Renal pelvis (tissue), 12 donors: ENCODE measurements at places on chromosomes 2 and 18. TPM values are rescaled to one million over a fixed set of nuclear protein-coding genes. Genes with fewer than 3 reads are reported as not detected.

- DNase-seq = no peak
Observed at GRCh38 chr2:128368437-128369107, 49.9 kb upstream of the HS6ST1 start.

- DNase-seq = no peak
Observed at GRCh38 chr2:126653109-126653508, 2.8 kb upstream of the GYPC start.

GRCh38 chr2:5690286-5690685 is 1.9 kb upstream of the SOX11 start:
- DNase-seq = no peak

- no peak for DNase-seq
Observed at GRCh38 chr18:12552879-12553242, 105.0 kb downstream of the SPIRE1 start.

GRCh38 chr2:132654335-132654734 is 15.7 kb downstream of the LYPD1 start:
- no peak for DNase-seq

DNA sequence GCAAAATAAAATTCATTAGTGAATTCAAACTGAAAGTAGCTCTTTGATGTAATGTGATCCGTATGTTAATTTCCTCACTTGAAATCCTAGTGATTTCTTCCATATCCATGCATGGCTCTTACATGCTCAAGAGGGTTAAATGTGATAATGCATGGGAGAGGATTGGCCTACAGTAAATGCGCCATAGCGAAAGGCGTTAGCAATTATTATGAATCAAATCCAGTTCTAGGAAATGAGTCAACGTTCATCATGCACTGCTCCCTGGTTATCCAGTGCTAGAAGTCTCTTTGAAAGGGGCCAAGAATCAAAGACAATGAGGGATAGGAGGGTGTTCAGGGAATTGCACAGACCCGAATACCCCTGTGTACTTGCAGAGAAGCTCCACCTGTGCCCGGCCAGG is 101.4 kb upstream of the RASGRP3 start:
- no peak for DNase-seq

The DNAJC10 gene
- 153 TPM for polyA plus RNA-seq

The FBXO48 gene
- polyA plus RNA-seq = 1.7 TPM

The ATP6V1B1 gene
- 78.6 TPM for polyA plus RNA-seq

- DNase-seq = peak; percentile 74
Observed at GRCh38 chr2:68774569-68775271, 40.1 kb downstream of the ARHGAP25 start.

The RAB17 gene
- 22.3 TPM for polyA plus RNA-seq

DNA sequence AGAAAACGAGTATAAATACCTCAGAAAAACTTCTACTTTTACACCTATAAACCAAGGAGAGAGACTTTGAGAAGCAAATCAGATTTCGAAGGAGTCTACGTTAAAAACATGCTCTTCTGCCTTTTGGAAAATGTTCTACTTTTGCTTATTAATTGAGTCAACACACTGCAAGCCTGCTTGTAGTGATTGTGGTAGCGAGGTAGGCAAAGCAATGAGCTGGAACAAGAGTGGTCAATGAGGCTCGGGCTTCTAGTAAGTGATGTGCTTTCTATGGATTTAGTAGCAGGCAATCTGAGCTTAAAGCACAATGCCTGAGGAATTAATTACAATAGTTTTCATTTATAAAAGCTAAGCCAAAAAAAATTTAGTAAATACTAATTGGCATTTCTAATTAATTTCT is 103.4 kb upstream of the TFCP2L1 start:
- no peak for DNase-seq

GRCh38 chr2:86028766-86029381 is 76.8 kb downstream of the POLR1A start:
- DNase-seq = no peak

DNA sequence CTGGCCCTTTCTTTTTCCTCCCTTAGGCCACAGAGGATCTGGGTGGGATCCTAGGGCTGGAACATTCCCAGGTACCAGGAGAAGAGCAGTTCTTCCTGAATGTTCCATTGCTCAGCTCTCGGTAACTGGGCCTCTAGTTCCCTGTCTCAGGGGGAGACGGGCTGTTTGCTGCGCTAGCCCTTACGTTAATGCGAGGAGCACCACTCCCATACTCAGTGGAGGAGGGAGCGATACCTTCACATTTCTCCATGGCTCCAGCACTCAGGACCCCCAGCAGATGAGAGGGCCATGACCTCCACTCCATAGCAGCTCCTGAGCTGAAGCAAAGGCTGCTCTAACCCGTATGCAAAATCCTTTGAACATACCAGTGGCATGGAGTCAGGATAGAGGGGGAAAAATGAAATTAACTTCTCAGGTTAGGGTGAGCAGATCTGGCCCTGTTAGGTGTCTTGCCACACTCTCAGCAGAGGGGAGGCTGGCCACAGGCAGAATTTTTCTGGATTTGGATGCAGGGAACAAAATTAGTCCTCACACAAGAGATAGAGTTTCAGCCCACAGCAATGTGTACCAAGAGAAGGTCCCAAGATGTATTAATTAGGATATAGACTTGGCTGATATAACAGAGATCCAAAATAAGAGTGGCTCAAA is 206.7 kb downstream of the ZFP36L2 start:
- DNase-seq = no peak

DNA sequence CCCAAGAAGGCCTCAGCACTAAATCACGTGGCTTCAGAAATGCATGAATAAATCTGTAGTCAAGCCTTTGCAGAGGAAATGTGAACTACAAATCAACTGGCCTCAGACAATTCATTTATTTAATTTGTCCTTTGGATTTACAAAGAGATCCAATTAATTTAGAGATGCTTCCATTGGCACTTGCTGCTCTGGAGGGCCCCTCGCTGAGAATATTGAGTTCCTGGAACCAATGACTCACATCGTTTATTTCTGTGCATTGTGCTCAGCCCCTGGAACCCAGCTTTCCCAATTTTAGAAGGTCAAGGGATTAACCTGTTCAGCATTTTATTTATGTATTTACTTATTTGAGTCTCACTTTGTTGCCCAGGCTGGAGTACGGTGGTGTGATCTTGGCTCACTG is 47.2 kb upstream of the MGAT4A start:
- no peak for DNase-seq

- DNase-seq = no peak
Observed at GRCh38 chr2:154952346-154952980, 254.0 kb downstream of the KCNJ3 start.

The ALPP gene
- not detected for polyA plus RNA-seq

The IL37 gene
- not detected for polyA plus RNA-seq

DNA sequence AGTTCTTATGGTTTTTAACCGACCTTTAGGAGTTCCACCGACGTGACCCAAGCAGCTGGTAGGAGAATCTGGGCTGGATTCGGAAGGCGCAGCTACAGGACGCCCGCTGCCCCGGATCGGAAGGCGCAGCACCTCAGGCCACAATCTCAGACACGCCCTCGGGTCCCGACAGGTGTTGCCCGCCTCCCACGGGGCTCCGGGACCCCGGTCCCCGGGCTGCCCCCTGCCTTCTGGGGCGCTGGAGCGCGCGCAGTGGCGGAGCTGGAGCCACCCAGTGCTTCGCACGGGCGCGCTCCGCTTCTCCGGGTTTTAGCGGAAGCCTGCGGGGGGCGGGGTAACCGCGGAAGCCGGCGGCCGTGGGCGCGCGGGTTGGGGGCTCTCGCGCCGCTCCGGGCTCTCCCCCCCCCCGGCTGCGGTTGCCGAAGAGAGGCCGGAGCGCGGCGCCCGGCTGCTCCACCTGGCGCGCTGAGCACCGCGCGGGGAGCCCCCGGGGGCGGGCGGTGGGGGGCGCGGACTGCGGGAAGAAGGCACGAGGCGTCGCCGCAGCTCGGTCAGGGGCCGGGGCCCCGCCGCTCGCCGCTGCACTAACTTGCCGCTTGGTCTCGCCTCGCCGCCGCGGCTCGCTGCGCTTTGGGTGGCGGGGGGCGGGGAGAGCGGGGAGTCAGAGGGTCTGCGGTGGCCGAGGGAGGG is 718.8 kb downstream of the DPP10 start:
- DNase-seq = peak; percentile 74

GRCh38 chr2:184006998-184007397 is 591.3 kb upstream of the ZNF804A start:
- peak; percentile 26 for DNase-seq

The BMP10 gene
- polyA plus RNA-seq = not detected

The CNDP1 gene
- polyA plus RNA-seq = 2.0 TPM
